ENCODE measurements at places on chromosomes 6 and 20. TPM values are rescaled to one million over a fixed set of nuclear protein-coding genes. Genes with fewer than 3 reads are reported as not detected.

The NOTCH4 gene
- total RNA-seq: 5.0 TPM

The IRF4 gene
- not detected for total RNA-seq

The CGA gene
- total RNA-seq: not detected

The CAGE1 gene
- total RNA-seq: not detected

The TNF gene
- 0.54 TPM for total RNA-seq

The EFCAB8 gene
- not detected for total RNA-seq

All from cardiac atrium fibroblast (primary cell).